ENCODE measurements at places on chromosomes 4 and X.

DNA sequence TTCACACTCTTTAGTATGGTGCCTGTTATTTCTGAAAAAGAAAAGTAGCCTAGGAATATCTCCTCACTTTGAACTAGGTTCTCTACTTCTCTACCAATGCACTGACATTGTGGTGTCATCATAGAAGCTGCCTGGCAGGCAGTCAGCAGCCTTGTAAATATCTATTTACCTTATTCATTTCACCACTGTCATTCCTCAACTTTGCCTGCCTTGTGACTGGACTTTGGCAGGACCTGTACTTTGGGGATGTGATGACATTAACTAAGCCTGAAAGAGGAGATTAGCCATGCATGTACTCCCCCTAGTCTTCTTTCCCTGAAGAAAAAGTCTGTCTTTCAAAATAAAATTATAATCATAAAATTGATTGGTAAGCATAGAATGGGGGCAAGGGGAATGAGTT, 207.2 kb downstream of the ARAP2 start:
- DNase-seq, result no peak

- no peak for DNase-seq
Observed at GRCh38 chr4:184097241-184097605, 120.5 kb downstream of the ENPP6 start.

GRCh38 chr4:140246216-140246615, 92.2 kb upstream of the MAML3 start:
- no peak for DNase-seq

DNA sequence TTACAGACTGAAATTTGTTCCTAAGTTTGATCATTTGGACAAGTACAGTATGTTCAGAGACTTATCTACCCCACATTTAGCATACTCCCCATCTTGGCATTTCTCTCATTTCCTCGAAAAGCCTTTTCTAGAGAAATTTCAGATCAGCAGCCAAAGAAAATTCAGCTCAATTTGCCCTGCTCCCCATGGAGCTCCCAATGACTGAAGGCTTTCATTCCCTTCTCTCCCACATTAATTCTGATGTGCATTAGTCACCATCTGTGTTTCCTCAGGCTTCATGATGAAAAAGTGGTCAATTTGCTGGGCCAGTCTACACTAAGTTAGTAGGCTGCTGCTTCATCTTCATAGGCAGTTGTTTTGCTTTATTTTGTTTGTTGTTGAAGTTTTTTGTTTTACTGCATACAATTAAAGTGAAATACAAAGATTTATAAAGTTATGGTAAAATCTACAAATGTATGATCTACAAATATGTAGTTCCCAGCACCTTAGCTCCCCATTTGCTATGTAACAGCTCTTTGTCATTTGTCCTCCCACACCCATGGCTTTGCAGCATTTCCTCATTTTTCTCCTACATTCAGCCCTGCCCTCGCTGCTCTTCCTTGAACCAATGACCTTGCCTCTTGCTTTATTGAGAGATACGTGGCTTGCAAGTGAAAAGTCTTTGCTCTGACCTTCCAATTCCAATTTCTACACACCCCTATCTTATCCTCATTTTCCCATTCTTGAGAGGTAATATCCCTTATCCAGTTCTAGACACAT, 193.9 kb downstream of the ANAPC10 start:
- no peak for DNase-seq

- DNase-seq, result no peak
Observed at GRCh38 chrX:106263817-106264216, 95.7 kb downstream of the PWWP3B start.

DNA sequence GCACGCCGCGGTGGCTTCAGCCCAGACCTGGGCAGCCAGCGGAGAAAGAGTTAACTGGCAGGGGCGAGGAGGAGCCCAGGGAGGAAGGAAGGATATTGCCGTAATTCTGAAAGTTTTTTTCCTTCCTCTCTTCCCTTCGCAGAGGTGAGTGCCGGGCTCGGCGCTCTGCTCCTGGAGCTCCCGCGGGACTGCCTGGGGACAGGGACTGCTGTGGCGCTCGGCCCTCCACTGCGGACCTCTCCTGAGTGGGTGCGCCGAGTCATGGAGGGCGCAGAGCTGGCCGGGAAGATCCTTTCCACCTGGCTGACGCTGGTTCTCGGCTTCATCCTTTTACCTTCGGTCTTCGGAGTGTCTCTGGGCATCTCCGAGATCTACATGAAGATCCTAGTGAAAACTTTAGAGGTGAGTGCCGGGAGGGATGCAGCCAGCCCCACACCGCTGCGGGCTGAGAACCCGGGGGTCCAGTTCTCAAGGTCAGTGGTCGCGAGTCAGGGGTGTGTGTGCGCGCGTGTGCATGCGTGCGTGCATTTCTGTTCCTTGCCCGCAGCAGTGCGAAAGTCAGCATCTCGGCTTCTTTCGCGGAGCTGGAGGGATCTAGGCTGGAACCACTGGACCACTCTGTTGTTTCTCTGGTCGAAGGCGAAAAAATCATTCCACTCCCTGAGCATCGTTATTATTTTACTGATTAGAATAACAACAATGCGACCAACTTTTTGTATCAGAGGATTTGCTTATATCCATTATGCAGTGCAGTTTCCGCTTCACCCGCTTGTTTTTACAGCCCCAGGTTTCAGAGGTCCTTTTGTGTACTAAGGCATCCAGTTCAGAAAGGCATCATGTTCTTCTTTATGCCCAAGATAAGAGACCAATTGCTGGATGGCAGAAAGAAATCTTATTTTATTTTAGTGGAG, 709 bp downstream of the GPAT3 start:
- DNase-seq, result no peak

DNA sequence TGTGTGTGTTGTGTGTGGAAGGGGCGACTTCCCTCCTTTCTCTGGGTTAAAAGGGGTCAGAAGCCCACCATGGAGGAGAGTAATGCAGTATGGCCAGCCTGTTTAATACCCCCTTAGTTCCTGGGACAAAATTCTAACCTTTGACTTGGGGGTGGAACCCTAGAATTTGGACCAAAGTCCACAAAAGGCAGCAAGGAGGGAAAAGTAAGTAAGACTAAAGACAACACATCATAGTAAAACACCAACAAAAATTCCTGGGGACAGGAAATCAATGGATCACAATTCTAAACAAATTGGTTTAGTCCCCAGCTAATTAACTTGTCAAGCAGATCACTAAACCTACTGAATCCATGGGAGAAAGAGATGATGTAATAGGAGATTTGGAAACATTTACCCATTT, 3.1 kb downstream of the AMOT start:
- DNase-seq, result no peak

DNA sequence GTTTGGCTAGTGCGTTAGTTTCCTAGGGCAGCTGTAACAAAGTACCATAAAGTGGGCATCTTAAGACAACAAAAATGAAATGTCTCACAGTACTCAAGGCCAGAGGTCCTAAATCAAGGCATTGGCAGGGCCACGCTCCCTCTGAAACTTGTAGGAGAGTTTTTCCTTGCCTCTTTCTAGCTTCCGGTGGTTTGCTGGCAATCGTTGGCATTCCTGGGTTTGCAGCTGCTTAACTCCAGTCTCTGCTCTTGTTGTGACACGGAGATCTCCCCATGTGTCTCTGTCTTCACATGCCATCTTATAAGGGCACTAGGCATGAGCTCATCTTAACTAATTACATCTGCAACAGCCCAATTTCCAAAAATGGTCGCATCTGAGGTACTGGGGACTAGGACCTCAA, 362.0 kb upstream of the BOD1L1 start:
- DNase-seq, result no peak

DNA sequence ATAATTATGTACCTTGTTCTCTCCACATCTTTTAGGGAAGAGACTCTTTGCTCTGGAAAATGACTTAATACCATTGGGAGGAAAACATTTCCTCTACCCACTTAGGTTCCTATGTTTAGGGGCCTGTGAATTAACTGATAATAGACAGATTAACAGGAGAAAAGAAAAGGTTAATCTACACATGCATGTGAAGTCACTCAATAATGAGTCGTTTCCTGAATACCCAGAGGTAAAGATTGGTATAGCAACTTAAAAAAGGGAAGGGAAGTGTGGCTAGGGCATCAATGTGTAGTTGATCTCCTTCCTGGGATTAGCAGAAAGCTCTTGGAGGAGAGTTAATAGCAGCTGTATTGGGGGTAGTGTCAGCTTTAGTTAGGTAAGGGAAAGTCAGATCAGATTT, 419.5 kb upstream of the ATOH1 start:
- no peak for DNase-seq

DNA sequence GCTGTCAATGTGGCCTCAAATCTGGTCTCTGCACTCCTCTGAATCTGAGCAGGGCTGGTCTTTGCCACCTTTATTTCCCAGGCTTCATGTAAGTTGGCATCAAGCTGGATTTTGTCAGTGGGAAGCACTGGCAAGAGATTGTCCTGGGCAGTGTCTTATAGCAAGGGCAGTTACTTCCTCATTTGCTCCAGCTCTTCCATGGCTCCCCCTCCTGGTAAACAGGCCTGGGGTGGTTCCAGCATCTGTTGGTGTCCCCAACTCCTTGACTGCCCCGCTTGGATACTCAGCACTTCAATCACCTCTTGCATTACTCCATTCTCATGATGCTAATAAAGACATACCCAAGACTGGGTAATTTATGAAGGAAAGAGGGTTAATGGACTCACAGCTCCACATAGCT, 15.0 kb upstream of the REST start:
- DNase-seq, result no peak

DNA sequence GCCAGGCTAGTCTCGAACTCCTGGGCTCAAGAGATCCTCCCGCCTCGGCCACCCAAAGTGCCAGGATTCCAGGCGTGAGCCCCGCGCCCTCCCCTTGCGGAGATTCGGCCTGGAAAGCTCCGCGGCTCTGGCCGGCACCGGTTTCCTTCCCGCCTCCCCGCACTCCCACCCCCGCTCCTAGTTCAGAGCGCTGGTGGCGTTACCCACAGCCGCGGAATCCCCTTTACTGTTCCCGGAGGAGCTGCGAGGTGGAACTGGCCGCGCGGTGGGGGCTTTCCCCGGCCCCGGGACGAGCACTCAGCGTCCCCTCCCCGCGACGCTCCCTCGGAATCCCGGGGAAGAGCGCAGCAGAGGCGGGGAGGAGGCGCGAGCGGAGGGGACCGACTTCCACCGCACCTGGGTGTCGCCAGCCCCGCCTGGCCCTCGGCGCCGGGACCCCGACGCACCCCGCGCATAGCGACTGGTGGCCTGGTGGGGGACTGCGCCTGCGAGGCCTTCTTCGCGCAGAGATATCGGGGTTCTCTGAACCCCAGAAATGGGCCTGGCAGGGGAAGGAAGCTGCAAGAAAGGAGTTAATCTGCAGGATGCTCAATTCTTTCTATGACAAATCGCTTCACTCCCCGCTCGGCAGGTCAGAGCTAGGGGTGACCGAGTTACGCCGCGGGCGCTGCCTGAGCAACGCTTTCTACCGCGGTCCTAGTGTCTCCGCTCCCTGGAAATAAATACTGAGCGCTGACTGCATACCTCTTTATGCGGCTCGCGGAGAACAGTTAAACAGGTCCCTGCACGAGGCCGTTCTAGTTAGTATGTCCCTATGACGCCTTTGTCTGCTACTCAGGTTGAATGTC, 14.6 kb upstream of the SLC25A4 start:
- DNase-seq, result no peak

- DNase-seq, result no peak
Observed at GRCh38 chrX:13469963-13470684, 99.3 kb upstream of the EGFL6 start.

DNA sequence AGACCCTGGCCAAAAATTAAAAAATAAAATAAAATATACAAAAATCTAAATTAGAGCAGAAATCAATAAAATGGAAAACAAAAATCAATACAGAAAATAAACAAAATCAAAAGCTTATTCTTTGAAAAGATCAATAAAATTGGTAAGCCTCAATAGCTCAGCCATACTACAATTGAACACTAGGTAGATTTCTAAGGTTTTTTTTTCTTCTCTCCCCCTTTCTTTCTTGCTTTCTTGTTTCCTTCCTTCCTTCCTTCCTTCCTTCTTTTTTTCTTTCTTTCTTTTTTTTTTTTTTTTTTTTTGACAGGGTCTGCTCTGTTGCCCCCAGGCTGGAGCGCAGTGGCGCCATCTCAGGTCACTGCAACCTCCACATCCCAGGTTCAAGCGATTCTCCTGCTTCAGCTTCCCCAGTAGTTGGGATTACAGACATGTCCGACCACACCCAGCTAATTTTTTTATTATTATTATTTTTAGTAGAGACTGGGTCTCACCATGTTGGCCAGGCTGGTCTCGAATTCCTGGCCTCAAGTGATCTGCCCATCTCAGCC, 23.4 kb upstream of the PPP3CA start:
- DNase-seq, result no peak

- DNase-seq, result no peak
Observed at GRCh38 chr4:2395038-2395437, 23.4 kb downstream of the ZFYVE28 start.

- DNase-seq, result no peak
Observed at GRCh38 chr4:152628128-152628527, 51.7 kb downstream of the TMEM154 start.

GRCh38 chrX:118853596-118853995, 30.0 kb downstream of the ZCCHC12 start:
- DNase-seq, result no peak

DNA sequence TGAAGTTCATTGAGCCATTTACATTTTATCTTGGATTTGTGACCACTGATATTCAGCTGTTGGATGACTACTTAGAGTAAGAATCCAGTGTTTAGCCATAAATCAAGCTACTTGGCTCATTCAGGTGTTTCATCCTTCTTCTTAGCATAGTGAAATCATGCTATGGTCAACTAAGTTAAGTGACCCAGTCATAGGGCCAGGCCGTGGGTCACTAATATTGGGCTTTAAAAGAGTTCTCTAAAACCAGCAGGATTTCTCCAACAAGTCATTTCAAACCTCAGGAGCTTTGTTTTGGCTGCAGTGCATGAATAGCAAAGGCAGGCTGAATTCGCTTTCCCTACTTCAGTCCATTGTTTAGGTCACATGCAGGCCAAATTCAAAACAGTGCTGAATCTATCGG, 181.0 kb downstream of the MAML3 start:
- DNase-seq, result no peak

GRCh38 chr4:150543042-150543441, 38.9 kb upstream of the MAB21L2 start:
- DNase-seq, result no peak

DNA sequence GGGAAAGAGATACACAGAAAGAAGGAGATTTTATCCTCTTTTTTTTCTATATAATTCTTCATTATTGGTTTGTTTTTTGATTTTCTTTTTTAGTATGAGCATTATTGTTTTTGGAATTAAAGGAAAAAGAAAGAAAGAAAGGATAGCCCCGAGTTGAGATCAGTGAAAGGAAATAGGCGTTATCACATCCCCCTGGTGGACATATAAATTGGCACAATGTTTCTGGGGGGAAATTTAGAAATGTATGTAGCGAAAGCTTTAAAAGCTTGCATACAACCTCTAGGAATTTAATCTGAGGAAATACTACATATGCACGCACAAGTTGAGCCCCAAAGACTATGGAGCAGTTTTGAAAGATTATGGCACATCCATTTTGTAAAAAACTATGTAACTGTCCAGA, 226.3 kb upstream of the LDB2 start:
- DNase-seq, result no peak

- peak; percentile 46 for DNase-seq
Observed at GRCh38 chrX:53093177-53093655, 726 bp upstream of the KANTR start.

DNA sequence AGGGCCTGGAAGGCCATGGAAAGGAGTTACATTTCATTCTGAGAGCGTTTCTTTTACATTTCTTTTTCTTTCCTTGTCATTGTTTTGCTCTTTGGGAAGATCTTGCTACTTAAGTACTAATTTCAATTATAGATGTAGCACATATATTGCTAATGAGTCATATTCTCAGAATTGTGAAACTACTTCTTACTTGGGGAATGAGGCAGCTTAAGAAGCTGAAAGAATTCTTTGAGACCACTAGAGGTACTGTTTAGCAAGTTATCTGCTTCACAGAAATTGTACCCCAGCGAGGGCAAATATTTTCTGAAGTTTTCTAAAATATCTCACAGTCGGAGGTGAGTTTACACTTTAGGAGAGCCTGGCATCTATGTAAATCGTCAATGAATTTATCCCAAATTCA, 100.6 kb downstream of the AFF2 start:
- DNase-seq, result no peak
